ENCODE measurements at places on chromosomes 5 and 9.

- DNase-seq: no peak
Measured at GRCh38 chr5:169052207-169052606, 248.7 kb downstream of the SLIT3 start.

DNA sequence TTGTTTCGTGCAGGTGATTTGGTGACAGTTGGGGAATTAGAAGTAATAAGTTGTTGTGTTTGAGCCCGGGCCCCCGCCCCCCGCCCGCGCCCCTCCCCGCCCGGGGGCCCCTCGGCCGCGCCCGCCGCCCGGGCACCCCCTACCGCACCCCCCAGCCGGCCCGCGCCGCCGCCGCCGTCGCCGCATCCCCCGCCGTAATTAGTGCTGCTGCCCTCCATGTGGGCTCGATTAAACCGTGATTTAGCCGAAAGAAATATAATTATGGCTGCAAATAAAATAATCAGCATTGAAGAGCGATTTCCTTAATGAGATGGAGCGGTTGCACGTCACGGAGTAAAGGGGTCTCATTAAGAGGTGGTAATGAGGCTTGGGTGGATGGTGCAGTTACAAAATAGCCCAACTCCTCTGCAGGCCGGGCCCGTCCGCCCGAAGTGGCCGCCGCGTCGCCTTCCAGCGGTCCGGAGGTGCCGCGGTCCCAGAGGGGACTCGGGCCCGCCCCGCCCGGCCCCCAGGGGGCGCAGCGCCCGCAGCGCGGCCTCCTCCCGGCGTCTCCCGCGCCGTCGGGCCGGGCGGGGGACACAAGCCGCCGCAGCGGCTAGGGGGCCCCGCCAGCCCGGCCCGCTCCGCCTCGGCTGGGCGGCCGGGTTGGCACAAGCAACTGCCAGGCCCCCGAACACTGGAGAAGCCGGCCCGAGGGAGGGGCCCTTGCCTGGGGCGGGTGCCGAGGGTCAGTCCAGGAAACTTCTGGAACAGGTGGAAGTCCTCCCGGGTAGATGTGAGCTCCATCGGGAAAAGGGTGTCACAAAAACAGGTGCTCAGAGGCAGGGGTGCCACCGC, 6.9 kb upstream of the OTP start:
- peak; percentile 50 for DNase-seq

DNA sequence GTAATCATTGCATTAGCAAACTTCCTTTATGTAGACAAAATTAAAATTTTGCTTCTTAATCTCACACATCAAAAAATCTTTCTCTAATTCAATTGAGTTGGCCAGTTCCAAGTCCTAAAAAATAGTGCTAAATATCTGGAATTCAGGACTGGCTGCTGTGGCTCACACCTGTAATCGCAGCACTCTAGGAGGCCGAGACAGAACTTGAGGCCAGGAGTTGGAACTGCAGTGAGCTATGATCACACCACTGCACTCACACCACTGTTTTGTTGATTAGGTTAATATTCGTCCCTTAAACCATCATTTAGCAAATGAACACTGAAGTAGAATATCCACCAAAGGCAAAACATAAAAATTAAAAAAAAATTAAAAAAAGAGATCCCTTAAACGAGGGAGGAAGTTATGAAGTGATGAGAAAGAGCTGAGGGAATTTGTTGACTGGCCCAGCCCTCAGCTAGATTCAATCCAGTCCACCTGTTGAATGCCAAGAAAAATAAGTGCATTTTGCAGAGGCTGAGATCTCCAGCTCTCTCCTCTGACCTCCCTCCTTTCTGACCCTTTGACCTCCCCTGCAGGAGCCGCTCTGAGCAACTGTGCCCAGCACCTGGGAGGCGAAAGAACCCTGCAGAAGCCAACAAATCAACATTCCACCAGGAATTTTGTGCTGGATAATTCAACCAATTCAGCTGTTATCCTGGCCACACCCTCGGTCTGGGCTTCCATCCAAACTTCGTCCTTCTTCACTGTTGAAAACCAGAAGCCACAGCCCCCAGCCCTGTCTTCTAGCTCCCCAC, 96.8 kb downstream of the OR2K2 start:
- DNase-seq: no peak

GRCh38 chr5:149549461-149550267, 1.6 kb downstream of the CSNK1A1 start:
- peak; percentile 73 for DNase-seq

DNA sequence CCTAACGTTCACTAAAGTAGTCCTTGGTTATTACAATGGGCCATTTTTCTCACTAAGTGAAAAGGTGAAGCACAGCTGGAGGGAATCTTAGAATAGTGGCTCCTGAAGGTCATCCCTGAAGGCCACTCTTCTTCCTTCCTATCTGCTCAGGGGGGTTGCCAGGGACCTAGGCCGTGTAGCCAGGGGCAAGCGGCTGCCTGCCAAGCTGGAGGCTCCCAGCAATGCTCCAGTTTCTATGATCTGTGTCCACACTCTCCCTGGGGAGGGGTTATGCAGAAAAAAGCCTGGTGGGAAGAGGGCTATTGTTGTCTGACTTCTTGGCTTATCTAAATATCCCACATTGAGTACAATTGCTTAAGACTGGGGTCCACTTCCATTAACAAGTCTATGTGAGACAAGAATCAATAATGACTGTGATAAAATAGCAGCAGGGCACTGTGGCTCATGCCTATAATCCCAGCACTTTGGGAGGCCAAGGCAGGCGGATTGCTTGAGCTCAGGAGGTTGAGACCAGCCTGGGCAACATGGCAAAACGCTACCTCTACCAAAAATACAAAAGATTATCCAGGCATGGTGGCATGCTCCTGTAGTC, 3.8 kb downstream of the NMRK1 start:
- DNase-seq: no peak

DNA sequence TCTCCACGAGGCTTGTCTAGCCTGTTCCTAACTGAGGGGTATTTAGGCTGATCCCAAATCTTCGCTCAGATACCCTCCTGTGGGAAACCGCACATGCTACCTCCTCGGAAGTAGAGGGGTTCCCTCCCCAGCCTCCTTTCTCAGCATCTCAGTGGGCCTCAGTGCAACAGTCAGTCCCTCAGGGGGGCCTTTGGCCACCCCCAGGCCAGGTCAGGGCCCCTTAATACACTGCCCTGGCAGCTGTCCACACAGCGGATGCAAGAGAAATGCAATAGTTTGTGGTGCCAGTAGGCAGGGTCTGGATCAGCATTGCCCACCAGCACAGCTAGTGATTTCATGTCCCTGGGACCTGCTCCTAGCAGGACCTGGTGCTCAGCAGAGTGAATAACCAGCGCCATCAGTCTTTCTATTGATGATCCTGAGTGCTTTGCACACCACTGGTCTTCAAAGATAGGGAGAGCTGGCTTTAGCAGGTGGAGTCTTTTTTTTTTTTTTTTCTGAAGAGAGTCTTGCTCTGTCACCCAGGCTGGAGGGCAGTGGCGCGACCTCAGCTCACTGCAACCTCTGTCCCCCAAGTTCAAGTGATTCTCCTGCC, 7.5 kb downstream of the PLPP7 start:
- DNase-seq: no peak

- DNase-seq: peak; percentile 7
Measured at GRCh38 chr5:135462304-135462703, 10.2 kb upstream of the TIFAB start.

DNA sequence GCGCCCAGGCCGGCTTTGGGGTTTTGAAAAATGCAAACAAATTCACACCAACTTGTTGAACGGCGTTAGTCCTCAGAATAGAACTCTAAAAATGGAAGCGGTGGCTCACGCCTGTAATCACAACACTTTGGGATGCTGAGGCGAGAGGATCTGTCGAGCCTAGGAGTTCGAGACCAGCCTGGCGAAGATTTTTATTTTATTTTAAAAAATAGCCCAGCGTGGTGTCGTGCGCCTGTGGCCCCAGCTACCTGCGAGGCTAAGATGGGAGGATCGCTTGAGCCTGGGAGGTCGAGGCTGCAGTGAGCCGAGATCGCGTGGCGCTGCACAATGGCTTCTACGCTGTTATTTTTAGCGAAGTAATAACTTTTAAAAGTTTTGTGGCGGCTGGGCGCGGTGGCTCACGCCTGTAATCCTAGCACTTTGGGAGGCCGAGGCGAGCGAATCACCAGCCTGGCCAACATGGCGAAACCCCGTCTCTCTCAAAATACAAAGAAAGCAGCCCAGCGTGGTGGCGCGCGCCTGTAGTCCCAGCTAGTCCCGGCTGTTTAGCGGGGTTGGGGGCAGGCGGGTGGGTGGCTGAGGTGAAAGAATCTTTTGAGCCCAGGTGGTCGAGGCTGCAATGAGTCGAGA, 694 bp upstream of the PLIN2 start:
- DNase-seq: peak; percentile 12

DNA sequence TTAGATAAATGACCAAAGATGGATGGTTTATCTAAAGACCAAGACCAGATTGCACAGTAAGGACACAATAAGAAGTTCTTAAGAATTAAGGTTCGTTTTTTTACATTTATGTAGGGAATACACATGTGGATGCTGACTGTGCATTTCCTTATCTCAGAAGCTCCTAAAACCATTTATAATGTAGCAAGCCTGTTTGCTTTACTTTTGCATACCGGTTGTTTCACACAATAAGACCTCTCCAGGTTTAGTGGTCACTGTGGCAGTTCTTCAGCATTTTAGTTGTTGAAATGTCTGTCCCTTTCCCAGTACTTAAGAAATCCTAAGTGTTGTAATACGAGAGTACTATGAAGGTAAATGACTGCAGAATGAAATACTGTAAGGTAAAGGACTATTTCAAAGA, 43.6 kb downstream of the BASP1 start:
- no peak for DNase-seq

- no peak for DNase-seq
Measured at GRCh38 chr5:126354858-126355731, 68.1 kb upstream of the GRAMD2B start.

- peak; percentile 21 for DNase-seq
Measured at GRCh38 chr5:180080486-180081280, 9.1 kb upstream of the RNF130 start.

- no peak for DNase-seq
Measured at GRCh38 chr5:98913911-98914310, 14.9 kb downstream of the CHD1 start.

DNA sequence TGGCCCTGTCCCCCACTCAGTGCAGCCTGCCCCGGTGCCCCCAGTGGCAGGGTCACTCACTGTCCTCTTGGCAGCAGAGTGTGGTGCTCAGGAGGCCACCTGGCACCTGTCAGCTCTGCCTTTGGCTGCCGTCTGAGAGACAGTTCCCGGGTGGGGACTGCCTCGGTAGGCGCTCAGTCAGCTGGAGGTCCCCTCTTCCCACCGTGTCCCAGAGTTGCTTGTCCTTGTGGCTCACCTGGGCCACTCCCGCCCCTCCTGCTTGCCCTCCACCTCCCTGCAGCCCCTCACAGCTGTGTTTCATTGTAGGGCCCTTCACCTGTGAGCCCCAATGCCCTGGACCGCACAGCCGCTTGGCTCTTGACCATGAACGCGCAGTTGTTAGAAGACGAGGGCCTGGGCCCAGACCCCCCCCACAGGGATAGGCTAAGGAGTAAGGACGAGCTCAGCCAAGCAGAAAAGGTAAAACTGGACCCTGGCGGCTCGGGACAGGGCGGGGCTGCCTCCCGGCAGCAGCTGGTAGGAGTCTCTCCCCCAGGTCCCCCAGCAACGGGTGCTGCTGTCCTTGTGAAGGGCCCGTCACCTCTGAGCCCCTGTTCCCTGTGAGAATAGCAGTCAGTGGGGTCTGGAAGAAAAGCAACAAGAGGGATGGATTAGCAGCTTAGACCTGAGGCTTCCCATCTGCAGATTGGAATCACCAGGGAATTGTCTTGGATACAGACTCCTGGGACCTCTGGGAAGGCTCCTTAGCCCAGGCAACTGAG, 122.7 kb downstream of the DAB2IP start:
- DNase-seq: no peak

- DNase-seq: no peak
Measured at GRCh38 chr5:31889001-31889561, 250.2 kb downstream of the PDZD2 start.

- no peak for DNase-seq
Measured at GRCh38 chr5:169183576-169183975, 117.4 kb downstream of the SLIT3 start.

DNA sequence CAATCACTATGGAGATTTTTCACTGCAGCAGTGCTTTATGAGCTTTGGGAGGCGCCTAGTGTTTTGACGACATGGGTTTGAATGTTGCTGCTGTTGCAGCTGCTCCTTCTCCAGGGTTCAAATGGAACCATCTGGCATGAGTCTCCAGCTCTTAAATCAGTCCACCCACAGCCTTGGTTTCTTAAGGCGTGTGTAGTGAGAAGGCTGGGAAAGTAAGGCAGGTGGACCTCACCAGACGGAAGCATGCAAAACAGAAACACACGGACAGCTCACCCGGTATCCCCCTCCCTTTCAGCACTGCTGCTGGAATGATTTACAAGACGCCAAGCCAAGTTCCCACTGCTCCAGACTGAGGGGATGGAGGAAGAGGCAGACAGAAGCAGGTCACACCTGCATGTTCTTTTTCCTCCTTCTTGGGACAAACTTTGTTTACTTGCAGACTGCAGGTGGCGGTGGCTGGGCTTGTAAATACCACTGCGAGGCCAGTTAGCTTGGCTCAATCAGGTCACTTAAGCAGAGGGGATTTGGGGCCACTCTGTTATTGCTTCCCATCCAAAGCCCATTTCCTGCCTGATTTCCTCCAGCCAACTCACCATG, 47.4 kb downstream of the ADAM19 start:
- no peak for DNase-seq

DNA sequence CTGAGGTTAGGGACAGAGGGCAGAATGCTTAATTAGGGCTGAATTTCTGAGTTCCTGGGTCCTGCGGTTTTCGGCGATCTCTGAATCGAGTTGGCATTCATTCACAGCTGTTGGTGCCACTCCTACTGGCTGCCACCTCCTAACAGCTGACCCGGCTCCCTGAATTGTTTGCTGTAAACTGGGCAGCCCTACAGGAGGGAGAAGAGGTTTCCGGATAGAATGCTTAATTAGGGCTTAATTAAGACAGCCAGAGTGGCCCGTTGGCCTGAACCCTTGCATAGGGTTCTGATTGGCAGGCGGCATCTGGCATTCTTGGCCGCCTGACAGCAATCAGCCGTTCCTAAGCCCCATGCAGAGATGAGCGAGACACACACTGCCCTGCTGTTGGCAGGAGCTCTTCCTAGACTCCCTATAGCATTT, 25.7 kb downstream of the FRMPD1 start:
- DNase-seq: no peak

DNA sequence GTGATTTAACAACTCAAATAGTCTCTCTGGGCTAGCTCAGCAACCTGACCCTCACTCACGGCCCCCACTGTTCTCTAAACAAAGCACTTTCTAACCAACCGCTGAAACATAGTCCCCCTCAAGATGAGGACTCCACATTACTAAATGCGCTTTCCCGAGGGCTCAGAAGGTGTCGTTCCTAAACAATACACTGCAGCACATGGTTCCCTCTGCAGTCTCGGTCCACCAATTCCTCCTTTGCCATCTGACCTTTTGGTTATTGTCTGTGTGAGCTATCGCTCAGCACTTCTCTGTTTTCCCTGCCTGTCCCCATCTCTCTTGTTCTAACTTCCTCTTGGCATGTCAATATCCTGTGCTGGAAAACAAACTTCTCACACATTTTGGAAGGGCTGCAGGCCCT, 7.2 kb downstream of the EPB41L4A start:
- DNase-seq: no peak

- no peak for DNase-seq
Measured at GRCh38 chr5:138611678-138612218, 36.5 kb upstream of the HSPA9 start.

Data from naive B cell (primary cell).